Kidney epithelial cell (primary cell): ENCODE measurements at places on chromosomes 3 and 15. TPM values are rescaled to one million over a fixed set of nuclear protein-coding genes. Genes with fewer than 3 reads are reported as not detected.

ZPLD1 gene
- total RNA-seq, result 0.08 and 0.41 TPM in 2 replicates

SLC51A gene
- total RNA-seq, result not detected in 2 replicates

- no peak for DNase-seq
Observed at GRCh38 chr3:172746475-172746874, 4.1 kb upstream of the ECT2 start.

GRCh38 chr3:426072-426471 lies 229.5 kb downstream of the CHL1 start:
- peak; percentile 57 for DNase-seq

DNA sequence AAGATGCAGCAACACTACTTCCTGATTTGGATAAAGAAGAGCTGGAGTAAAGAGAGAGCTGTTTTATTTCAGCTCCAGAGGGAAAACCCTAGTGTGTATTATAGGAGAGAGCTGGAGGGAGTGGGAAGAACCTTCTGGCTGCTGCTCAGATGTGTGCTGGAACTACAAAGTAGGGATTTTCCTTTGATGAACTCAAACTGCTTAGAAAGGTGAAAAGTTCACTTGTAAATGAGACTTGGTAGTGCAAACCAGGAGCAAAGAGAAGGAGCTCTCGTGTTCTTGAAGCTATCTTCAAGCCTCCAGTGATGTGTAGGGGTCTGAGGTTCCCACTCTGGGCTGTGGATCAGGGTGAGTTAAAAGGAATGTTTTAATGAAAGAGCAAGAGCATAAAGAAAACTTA lies 110.4 kb downstream of the EDEM1 start:
- DNase-seq, result no peak

- DNase-seq, result no peak
Observed at GRCh38 chr3:25021816-25022215, 406.2 kb upstream of the RARB start.

DNA sequence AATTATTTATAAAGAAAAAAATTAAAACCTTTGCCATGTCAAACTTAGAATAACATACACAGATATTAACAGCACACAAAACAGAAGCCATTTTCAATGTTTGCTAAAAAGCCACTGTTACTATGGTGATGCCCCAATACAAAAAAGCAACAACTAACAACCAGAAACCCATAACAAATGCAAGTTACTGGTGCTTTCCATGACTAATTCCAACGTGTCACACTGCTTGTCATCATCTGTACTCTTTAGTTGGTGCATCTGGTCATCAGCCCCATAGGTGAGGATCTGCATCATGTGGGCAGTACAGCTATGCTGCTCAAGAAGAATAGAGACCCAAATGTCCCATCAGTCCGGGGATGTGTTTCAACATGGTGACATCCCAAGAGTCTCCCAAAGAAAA lies 52.8 kb downstream of the ATP8B4 start:
- DNase-seq, result no peak

CPLX3 gene
- not detected in 2 replicates for total RNA-seq

DNA sequence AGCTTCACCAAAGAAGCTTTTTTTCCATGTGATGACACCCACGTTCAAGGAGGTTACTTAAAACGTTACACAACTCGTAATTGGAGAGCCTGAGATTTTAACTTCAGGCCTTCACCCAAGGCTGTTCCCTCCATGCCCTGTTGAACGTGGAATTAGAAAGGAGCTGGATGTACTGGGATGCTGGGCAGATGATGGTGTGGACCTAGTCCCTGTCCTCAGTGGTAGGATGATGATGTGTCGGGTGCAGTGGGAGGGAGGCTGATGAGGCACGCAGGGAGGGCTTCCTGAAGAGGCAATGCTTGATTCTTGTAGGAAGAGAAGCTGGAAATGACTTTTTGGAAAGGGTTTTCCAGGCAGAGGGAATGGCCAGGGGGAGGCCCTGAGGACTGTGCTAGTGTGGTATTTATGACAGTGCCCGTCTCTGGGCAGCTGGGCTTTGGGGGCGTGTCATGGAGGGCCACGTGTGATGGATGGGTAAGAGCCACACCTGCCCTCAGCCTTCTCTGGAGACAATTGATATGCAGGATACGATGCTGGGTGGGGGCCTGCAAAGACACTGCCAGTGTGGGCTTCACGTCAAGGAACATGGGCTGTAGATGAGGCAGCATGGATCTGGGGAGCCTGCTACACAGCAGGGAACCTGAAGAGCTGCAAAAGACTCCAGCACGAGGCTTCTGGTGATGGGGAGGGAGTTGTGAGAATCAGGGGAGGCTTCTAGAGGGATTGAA lies 15.3 kb downstream of the SYNM start:
- DNase-seq, result no peak

GRCh38 chr3:25074149-25074548 lies 353.9 kb upstream of the RARB start:
- DNase-seq, result no peak

- DNase-seq, result no peak
Observed at GRCh38 chr3:186990277-186990676, 60.0 kb downstream of the ST6GAL1 start.

CEMIP gene
- under 0.01 and 0.07 TPM in 2 replicates for total RNA-seq

- DNase-seq, result no peak
Observed at GRCh38 chr3:89964347-89964746, 856.9 kb downstream of the EPHA3 start.

DNA sequence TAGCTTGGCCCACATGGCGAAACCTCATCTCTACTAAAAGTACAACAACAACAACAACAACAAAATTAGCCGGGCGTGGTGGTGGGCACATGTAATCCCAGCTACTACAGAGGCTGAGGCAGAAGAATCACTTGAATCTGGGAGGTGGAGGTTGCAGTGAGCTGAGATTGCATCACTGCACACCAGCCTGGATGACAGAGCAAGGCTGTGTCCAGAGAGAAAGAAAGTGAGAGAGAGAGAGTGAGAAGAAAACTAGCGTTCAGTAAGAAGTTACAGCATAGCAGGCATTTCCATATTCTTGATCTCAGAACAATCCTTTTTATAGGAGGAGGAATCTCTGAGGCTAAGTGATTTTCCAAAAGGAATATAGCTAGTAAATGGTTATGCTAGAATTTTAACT lies 1076.1 kb downstream of the AGBL1 start:
- no peak for DNase-seq

DNA sequence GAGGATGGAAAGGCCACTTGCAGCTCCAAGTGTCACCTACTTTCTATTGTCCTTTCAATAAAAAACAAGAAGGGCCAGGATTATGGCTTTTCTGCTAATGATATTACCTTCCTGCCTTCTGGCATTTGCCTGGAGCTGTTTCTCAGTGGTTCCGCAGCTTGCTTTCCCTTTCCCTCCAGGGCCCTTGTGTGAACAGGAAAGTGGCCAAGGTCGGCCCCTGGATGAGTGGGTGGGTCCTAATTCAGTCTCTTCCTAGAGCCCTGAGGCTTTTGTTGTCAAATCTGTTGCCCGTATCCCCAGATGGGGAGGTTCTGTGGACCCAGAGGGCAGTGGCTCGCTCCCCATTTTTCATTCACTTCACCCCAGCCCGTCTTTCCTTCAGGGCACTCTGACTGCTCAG lies 64.2 kb upstream of the UMPS start:
- no peak for DNase-seq

GRCh38 chr3:17589888-17590287 lies 152.5 kb downstream of the TBC1D5 start:
- no peak for DNase-seq

ST6GAL1 gene
- total RNA-seq, result 40.3 and 44.7 TPM in 2 replicates

GRCh38 chr3:170809007-170809974 lies 60.7 kb downstream of the RPL22L1 start:
- no peak for DNase-seq

GRCh38 chr3:116757315-116757714 lies 47.7 kb downstream of the TUSC7 start:
- no peak for DNase-seq

GRCh38 chr3:134057006-134057653 lies 27.4 kb upstream of the SLCO2A1 start:
- no peak for DNase-seq

- no peak for DNase-seq
Observed at GRCh38 chr3:4504340-4505261, 11.5 kb downstream of the ITPR1 start.

GRCh38 chr15:33084661-33085060 lies 109.9 kb downstream of the FMN1 start:
- no peak for DNase-seq

GRCh38 chr15:70906842-70907241 lies 14.2 kb downstream of the LRRC49 start:
- no peak for DNase-seq

GRCh38 chr3:66797889-66798560 lies 200.1 kb upstream of the KBTBD8 start:
- peak; percentile 63 for DNase-seq

DNA sequence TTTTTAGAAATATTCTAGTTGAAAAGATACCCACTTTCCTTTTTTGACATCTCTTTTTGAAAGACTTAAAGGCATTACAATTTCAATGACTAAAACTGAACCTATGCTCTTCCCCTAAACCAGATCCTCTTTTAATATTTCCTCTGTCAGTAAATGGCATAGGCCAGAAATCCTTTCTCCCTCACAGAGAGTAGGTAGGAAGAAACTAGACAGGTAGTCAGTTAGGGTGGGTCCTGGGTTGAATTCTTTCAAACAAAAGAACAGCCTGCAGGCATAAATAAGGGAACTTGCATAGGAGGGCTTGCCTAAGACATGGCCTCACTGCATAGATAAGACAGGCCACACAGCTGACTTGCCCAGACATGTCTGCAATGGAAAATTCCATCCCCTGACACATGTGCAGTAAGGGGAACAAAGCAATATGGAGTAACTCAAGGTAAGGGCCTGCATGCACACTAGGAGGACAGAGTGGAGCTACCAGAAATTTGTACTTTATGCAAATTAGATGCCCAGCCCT lies 23.1 kb downstream of the PLSCR5 start:
- no peak for DNase-seq
